NCI-H1092 (cell line): ENCODE measurements at places on chromosomes 1 and 21.

DNA sequence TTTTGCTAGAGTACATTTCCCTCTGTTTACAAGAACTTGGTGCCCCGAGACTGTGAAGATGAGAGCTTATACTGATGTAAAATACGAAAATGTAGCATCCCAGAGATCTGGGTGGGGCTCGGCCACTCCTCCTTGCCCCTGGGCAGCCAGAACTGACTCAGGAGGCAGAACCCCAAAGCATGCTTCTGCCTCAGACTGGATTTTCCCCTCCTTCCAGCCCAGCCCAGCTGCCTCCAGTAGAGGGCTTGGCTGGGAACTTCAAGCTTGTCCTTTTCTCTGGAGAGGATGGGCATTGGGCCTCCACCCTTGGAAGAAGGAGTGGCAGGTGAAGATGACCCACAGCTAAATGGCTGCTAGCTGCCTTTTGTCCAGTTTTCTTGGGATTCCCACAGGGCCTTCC, 24.3 kb upstream of the BTG2 start:
- no peak for DNase-seq

GRCh38 chr1:43853161-43853921, 80.3 kb upstream of the ARTN start:
- peak; percentile 87 for DNase-seq

GRCh38 chr21:31813862-31814261, 59.0 kb upstream of the HUNK start:
- DNase-seq: no peak

GRCh38 chr1:101128211-101128727, 102.7 kb upstream of the DPH5 start:
- no peak for DNase-seq

GRCh38 chr1:21508580-21509350, 458 bp upstream of the ALPL start:
- peak; percentile 53 for DNase-seq

DNA sequence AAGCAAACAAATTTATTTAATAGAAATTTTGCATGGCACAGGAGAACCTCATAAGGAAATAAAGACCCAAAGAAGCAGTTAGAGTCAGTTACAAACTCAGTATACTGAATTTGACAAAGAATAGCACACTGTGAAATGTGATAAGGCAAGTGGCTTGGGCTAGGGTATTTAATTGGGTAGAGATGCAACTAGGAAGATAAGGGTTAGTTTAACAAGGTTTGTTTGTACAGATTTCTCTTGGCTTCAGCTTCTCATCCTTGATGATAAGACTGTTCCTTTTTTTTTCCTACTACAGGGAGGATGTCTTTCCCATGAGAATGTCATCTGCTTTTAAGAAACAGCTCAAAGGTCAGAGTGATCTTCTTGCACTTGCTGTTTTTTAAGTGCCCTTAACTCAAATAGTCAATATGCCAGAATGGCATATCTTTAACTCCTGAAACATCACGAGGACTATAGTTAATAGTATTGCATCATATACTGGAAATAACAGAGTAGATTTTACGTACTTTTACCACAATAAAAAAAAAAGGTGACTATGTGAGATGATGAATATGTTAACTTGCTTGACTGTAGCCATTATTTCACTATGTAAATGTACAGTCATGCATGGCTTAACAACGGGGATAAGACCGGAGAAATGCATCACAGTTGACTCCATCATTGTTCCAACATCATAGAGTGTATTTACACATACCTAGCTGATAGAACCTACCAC, 9.2 kb upstream of the TRAF3IP3 start:
- DNase-seq: no peak
